ENCODE measurements at places on chromosomes 11 and 22.

- H3K27me3 ChIP-seq: no peaks in the 10 kb centered on the region
- no peak for DNase-seq
- no peak overlapping the region for H3K27ac ChIP-seq
- no peak overlapping the region for H3K4me3 ChIP-seq
- H3K4me1 ChIP-seq: no peaks in the 10 kb centered on the region
- H3K36me3 ChIP-seq: no peaks in the 10 kb centered on the region
These were observed 15.0 kb upstream of the OR8B8 start for GRCh38 chr11:124460459-124460858.

DNA sequence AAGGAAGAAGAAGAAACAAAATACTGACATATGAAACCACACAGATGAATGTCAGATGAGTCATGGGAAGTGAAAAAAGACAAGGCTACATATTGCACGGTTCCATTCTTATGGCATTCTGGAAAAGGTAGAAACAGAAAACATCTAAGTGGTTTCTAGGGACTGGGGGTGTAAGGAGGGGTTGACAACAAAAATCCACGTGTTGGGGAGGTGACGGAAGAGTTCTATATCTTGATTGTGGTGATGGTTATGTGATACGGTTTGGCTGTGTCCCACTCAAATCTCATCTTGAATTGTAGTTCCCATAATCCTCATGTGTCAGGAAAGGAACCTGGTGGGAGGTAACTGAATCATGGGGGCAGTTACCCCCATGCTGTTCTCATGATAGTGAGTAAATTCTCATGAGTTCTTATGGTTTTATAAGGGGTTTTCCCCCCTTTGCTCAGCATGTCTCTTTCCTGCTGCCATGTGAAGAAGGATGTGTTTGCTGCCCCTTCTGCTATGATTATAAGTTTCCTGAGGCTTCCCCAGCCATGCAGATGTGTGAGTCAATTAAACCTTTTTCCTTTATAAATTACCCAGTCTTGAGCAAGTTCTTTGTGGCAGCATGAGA lies 6.4 kb upstream of the ARFGAP3 start:
- H3K27me3 ChIP-seq: no peaks in the 10 kb centered on the region
- H3K27ac ChIP-seq: no peak overlapping the region
- no peak for DNase-seq
- no peaks in the 10 kb centered on the region for H3K4me1 ChIP-seq
- H3K4me3 ChIP-seq: no peak overlapping the region

- DNase-seq: no peak
- H3K36me3 ChIP-seq: no peaks in the 10 kb centered on the region
- no peak overlapping the region for H3K4me3 ChIP-seq
- no peaks in the 10 kb centered on the region for H3K4me1 ChIP-seq
- H3K27me3 ChIP-seq: no peaks in the 10 kb centered on the region
These were observed 98.6 kb upstream of the THY1 start for GRCh38 chr11:119521551-119521950.

DNA sequence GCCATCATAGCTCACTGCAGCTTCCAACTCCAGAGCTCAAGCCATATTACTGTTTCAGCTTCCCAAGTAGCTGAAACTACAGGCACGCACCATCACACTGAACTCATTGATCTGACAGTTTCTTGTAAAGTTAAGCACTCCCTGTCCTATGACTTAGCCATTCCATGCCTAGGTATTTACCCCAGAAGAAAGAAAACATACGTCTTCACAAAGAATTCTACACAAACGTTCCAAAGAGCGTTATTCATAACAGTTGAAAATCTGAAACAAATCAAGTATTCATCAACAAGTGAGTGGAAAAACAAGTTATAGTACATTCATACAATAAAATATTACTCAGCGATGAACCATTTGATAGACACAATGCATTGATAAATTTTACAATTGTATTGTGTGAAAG lies 7.8 kb upstream of the NLRP10 start:
- H3K27me3 ChIP-seq: no peaks in the 10 kb centered on the region
- H3K27ac ChIP-seq: no peak overlapping the region
- H3K36me3 ChIP-seq: no peaks in the 10 kb centered on the region
- DNase-seq: no peak
- H3K4me1 ChIP-seq: no peaks in the 10 kb centered on the region

- DNase-seq: no peak
- no peaks in the 10 kb centered on the region for H3K27me3 ChIP-seq
- H3K36me3 ChIP-seq: no peaks in the 10 kb centered on the region
- no peaks in the 10 kb centered on the region for H3K4me1 ChIP-seq
These were observed 15.0 kb downstream of the GNAZ start for GRCh38 chr22:23085351-23085671.

DNA sequence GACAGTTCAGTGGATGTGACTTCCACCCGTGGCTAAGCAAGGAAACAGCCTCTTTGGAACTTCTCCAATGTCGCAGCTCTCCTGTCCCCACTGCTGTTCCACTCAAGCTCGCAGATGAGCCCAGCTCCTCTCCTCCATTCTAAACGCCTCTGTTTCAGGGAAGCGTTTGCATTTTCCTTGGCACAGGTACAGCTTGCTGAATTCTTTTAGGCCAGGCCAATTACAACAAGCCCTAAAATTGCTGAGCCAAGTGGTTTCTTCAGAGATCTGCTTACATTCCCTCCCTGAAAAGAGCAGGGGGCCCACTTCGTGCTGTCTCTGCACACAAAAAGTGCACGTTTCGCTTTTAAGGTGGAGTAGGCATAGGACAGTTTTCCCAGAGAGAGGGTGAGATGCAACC lies 91.5 kb upstream of the BLID start:
- H3K36me3 ChIP-seq: no peaks in the 10 kb centered on the region
- no peaks in the 10 kb centered on the region for H3K27me3 ChIP-seq
- H3K4me1 ChIP-seq: peaks cover 45% of the 10 kb centered on the region
- H3K27ac ChIP-seq: peak overlapping the region; percentile 69

GRCh38 chr11:15845261-15845660 lies 511.1 kb downstream of the SOX6 start:
- no peaks in the 10 kb centered on the region for H3K27me3 ChIP-seq
- no peaks in the 10 kb centered on the region for H3K4me1 ChIP-seq

GRCh38 chr11:109752212-109752825 lies 330.3 kb downstream of the C11orf87 start:
- no peak for DNase-seq
- H3K36me3 ChIP-seq: no peaks in the 10 kb centered on the region
- no peaks in the 10 kb centered on the region for H3K4me1 ChIP-seq
- H3K27me3 ChIP-seq: no peaks in the 10 kb centered on the region
- no peak overlapping the region for H3K27ac ChIP-seq

GRCh38 chr11:13140028-13140870 lies 131.1 kb downstream of the RASSF10 start:
- H3K27me3 ChIP-seq: no peaks in the 10 kb centered on the region
- no peaks in the 10 kb centered on the region for H3K36me3 ChIP-seq
- H3K4me1 ChIP-seq: no peaks in the 10 kb centered on the region
- H3K4me3 ChIP-seq: no peak overlapping the region
- no peak overlapping the region for H3K27ac ChIP-seq
